Stimulated activated CD8-positive, alpha-beta memory T cell treated with anti-CD3 and anti-CD28 coated beads, Interleukin-15, amount 100 ng/mL, for 48 hours (primary cell): ENCODE measurements at places on chromosomes 11 and 22.

- DNase-seq, result no peak
Measured at GRCh38 chr11:1773131-1773993, 9.6 kb upstream of the CTSD start.

GRCh38 chr11:5004424-5005274 is 10.0 kb downstream of the OR51L1 start:
- no peak for DNase-seq

GRCh38 chr11:68383976-68384501 is 71.6 kb downstream of the LRP5 start:
- peak; percentile 21 for DNase-seq

GRCh38 chr22:49328118-49328475 is 499.6 kb downstream of the BRD1 start:
- no peak for DNase-seq

- DNase-seq, result no peak
Measured at GRCh38 chr11:86403458-86403857, 28.8 kb downstream of the CCDC81 start.

- no peak for DNase-seq
Measured at GRCh38 chr22:44395118-44396005, 82.6 kb upstream of the SHISAL1 start.

- DNase-seq, result no peak
Measured at GRCh38 chr11:64218628-64219353, 7.2 kb downstream of the TRPT1 start.

GRCh38 chr11:100687054-100687629 is at the start of gene ARHGAP42:
Gene ARHGAP42, plus strand, starts transcription at chr11:100687288. Its CDS starts 391 bp downstream, at chr11:100687679.
- DNase-seq, result no peak

GRCh38 chr22:20258584-20259326 is 9.4 kb downstream of the RTN4R start:
- DNase-seq, result no peak

DNA sequence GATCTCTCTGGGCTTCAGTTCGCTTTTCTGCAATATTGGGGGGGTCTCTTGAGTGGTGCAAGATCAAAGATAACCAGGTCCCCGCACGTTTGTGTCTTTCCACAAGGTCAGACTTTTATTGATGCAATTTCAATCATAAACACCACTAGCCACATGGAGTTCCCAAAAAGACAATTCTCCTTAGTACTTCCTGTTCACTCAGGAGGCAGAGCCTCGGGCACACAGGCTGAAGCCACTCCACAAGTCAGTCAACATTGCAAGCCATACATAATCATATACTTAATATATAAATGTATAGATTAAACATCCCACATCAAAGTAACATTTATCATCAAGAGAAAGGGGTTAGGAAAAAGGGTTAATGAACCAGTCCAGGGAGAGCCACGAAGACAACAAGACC is 12.0 kb downstream of the ST14 start:
- DNase-seq, result no peak

DNA sequence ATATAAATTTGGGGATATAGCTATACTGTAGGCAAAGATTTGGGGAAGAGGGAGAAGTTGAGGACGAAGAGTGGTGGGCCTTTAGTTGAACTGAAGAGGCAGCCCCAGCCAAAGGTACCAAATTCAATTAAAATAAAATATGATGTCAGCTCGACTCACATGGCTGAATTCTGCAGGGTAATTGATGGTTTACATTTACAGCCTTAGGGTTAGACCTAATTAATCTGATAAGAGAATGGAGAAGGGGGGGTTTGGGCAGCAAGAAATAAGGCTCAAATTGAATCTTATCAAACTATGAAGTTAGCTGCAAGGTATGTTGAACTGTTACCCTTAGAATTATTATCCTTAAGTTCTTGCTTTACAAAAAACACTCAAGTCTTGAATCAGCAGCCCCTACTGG is 3.6 kb upstream of the HSD17B12 start:
- DNase-seq, result no peak

DNA sequence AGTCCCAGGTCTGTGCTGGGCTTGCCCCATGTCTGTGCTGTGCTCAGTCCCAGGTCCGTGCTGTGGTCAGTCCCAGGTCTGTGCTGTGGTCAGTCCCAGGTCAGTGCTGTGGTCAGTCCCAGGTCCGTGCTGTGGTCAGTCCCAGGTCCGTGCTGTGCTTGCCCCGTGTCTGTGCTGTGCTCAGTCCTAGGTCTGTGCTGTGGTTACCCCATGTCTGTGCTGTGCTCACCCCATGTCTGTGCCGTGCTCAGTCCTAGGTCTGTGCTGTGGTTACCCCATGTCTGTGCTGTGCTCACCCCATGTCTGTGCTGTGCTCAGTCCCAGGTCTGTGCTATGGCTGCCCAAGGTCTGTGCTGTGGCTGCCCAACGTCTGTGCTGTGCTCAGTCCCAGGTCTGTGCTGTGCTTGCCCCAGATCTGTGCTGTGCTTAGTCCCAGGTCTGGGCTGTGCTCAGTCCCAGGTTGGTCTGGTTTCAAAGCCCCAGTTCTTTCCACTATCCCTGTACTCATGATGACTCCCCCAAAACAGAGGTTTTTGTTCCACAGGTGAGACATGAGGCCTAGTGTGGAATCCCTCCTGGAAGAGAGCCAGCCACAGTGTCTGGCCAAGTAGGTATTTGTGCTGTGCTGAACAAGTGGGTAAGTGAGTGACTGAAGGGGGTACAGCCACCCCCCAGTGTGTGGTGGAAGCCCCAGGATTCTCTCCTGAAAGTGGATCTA is 34.8 kb downstream of the IRAG1 start:
- no peak for DNase-seq

GRCh38 chr22:31748490-31748889 is 1.4 kb downstream of the PRR14L start:
- DNase-seq, result no peak

GRCh38 chr11:68275721-68276507 is 4.1 kb upstream of the C11orf24 start:
- DNase-seq, result no peak

- DNase-seq, result no peak
Measured at GRCh38 chr11:130070846-130071200, 1.1 kb downstream of the APLP2 start.

DNA sequence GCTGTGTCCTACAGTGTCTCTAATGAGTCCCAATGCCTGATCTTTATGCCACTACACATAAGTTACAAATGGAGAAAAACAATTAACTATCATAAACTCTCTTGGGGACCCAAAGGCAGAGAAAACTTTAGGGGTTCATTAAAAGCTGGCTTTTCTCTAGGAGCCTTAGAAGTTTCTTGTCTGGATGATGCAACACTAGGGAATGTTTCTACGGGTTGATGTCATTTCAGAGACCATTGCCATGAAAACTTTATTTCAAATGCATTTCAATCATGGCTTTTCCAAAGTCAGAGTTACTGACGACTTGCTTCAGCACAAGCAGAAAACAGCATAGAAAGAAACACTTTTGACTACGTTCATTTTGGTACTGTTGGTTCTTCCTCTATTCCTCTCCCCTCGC is 8.5 kb upstream of the OR8B12 start:
- DNase-seq, result no peak

DNA sequence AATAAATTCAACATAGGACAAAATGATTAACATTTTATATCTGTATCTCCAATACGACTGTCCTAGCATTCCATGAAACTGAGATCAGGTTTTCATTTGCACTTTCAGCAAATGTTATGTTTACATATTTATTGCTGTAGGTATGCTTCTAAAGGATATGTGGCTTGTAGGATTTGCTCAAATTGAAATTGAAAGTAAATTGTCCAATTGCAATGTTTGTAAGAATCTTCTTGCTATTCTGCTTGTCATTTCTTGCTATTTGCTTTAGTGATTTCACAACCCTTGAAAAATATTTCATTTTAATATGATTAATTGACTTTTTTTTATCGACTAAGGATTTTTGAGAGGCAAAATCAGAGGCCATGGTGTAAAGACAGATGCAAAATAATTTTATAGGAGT is 904.2 kb upstream of the RAG2 start:
- DNase-seq, result no peak

- DNase-seq, result no peak
Measured at GRCh38 chr22:26579331-26579886, 10.5 kb downstream of the TPST2 start.

- DNase-seq, result no peak
Measured at GRCh38 chr11:116037861-116038260, 533.6 kb upstream of the CADM1 start.

GRCh38 chr11:19502691-19503253 is 209.9 kb upstream of the NAV2 start:
- DNase-seq, result no peak

DNA sequence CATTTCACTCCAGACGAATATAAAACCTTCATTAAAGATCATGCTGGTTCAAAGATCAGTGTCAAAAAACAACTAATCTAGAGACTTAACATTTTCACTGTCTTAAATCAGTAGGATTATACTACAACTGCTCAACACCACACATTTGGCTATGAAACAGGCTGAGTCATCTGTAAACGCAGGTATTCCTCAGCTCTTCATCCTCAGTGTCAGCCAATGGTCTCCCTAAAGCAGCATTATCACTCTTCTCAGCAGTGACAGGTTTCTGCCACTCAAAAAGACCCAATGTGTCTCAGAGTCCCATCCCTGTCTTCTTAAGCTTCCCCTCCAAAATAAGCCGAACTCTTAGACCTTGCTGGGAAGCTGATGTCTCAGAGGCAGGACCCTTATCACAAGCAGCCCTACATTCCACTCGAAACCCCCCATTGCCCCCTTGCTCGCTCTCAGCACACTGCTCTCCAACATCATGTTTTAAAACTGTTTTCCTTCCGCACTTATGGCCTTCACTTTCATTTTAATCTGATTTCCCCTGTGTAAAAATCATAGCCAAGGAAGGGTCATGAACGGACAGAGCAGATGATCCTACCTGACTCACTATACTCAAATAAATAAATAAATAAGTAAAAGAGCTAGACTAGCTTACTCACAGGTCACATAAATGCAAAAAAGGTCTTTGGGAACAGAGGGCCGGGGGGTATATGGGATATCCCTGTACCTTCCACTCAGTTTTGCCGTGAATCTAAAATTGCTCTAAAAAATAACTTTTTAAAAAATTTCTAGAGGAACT is 23.0 kb downstream of the CDON start:
- no peak for DNase-seq

GRCh38 chr11:66543263-66544107 is 2.4 kb downstream of the ZDHHC24 start:
- peak; percentile 55 for DNase-seq

DNA sequence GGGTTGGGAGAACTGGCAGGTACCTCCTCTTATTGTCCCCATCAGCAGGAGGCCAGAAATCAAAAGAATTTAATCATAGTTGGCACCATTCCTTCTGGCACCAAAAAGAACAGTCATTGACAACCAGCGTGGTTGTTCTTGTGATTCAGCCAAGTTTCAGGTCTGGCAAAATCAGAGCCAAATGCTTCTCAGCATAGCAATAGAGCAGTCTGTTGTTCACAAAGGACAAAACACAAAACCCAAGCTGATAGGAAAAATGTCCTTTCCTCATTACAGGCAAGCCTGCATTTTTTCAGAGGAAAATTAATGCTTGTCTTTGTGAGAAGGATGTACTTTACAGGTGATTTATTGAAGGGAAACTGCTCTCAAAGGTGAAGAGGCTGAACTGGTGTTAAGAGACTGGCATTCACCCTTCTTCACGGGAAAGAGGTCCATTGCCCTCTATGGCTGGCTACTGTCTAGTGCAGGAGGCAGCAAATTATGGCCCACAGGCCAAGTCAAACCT is 241.8 kb upstream of the ARHGAP42 start:
- DNase-seq, result no peak

DNA sequence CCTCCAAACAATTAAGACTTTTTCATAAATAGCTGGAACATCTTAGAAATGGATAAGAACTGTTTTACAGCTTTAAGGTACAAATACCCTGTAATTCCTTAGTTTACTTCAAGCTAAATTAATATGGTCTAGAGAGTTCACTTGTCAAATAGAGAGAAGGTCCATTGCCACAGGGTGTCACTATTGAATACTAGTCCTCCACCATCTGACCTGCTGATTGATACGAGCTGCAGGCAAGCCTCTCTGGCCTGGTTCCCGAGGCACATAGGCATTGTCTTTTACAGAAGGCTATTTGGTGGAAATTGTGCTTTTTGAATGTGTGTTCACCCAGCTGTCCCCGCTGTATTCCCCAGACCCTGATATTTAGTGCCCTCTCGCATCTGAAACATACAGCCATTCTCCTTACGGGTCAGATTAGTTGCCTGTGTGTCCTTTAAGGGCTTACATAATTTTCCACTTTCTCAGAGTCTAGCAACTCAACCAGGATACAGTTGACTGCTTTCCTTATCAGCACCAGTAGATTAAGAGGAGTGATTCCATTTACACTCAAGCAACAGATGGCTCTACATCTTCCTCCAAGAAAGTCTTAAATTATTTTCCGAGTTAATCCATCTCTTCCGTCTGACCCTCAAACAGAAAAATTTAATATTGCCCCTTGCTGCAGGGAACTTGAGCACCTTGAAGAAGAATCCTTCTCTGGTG is 788.8 kb upstream of the FAT3 start:
- DNase-seq, result no peak

DNA sequence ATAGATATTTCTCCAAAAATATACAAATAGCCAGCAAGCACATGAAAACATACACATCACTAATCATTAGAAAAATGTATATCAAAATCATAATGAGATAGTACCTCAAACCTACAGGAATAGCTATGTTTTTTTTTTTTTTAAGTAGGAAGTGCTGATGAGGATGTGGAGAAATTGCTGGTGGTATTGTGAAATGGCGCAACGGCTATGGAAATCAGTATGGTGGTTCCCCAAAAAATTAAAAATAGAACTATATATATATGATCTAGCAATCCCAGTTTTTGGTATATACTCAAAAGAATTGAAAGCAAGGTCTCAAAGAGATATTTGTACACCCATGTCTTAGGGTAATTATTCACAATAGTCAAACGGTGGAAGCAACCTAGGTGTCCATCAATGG is 46.0 kb upstream of the HIPK3 start:
- no peak for DNase-seq

GRCh38 chr22:11066458-11067285 is 4461.3 kb upstream of the OR11H1 start:
- DNase-seq, result no peak

GRCh38 chr11:19228968-19229367 is 11.8 kb downstream of the E2F8 start:
- DNase-seq, result no peak

DNA sequence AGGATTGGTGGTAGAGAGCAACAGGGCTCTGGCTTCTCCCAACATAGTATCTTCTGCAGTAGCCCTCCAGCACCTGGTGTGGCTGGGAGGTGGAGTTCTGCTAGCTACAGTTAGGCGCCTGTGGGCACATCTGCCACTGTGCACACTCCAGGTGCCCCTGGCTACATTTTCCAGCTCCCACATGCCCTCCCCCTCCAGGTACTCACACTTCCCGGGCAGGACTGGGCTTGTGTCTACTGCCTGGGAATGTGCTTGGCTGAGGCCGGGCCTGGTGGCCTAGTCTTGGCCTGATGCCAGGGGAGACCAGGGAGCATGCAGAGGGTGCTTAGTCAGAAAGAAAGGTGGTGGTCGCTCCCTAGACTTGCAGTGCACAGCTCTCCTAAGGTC is 15.8 kb downstream of the PHLDB1 start:
- DNase-seq, result no peak

DNA sequence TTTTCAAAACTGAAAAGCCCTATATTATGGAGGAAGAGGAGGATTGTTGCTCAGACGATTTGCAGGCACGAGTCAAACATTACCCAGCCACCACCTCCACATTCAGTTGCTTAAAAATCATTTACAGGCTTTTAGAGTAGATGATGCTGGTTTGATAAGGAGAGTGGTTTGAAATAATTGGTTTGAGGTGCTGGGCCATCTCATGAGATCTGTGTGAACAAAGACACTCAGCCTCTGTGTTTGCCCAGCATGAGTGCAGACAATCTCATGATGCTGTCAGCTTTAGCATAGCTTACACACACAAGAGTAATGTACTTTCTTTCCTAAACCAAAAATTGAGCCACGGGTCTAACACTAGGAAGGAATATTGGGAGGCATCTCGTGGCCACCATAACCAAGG is 4.3 kb downstream of the SLC43A3 start:
- no peak for DNase-seq
